Stimulated activated naive CD8-positive, alpha-beta T cell treated with anti-CD3 and anti-CD28 coated beads, Interleukin-15, amount 100 ng/mL, for 72 hours (primary cell): ENCODE measurements at places on chromosomes 12 and 14.

- DNase-seq, result no peak
Measured at GRCh38 chr12:133130808-133131128, 341 bp downstream of the ZNF10 start.

- no peak for DNase-seq
Measured at GRCh38 chr12:89927226-89927698, 218.6 kb upstream of the ATP2B1 start.

- DNase-seq, result no peak
Measured at GRCh38 chr14:92724516-92725340, 23.7 kb downstream of the LGMN start.

- no peak for DNase-seq
Measured at GRCh38 chr12:12582193-12582881, 19.7 kb upstream of the DUSP16 start.

DNA sequence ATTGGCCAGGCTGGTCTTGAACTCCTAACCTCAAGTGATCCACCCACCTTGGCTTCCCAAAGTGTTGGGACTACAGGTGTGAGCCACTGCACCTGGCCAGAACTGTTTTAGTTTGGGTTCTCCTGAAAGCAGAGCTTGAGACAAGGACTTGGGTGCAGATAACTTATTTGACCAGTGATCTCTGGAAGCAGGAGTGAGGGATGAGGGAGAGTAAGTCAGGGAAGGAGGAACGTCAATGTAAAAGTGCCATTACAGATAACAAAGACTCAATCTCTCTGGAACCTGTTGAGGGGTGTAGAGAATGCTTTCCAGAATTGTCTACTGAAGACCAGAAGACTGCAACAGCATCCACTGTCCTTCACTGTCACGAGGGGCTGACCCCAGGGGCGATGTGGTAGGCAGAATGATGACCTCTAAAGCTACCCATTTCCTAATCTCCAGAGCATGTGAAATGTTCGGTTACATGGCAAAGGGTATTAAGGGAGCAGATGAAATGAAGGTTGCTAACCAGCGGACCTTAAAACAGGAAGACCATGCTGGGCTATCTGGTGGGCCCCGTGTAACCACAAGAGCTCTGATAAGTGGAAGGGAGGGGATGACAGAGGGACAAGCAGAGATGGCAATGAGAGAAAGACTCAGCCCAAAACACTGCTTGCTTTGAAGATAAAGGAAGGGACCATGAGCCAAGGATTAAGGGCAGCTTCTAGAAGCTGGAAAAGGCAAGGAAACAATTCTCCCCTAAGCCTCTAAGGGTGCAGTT lies 207.8 kb downstream of the RBM19 start:
- no peak for DNase-seq
